Choroid plexus epithelial cell (primary cell): ENCODE measurements at places on chromosomes 1 and 21.
A peak's percentile ranks its signal among the peaks of the same experiment; 100 is the strongest.

DNA sequence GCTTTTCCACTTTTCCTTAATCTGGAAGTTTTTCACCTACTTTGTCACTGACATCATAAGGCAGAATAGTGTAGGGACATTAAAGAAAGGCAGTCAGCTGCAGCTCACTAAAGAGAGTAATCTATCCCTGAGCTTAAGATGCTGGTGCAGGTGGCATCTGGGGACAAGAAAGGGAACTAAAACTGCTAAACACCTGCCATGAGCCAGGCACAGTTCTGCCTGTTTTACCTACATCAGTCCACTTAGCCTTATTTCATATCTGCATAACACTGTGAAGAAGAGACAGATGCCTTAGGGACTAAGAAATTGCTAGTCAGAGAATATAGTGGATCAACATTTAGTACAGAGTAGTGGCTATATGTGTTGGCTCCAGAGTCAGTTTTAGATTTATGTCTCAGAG lies 88.1 kb downstream of the GPATCH2 start:
- no peak for DNase-seq

DNA sequence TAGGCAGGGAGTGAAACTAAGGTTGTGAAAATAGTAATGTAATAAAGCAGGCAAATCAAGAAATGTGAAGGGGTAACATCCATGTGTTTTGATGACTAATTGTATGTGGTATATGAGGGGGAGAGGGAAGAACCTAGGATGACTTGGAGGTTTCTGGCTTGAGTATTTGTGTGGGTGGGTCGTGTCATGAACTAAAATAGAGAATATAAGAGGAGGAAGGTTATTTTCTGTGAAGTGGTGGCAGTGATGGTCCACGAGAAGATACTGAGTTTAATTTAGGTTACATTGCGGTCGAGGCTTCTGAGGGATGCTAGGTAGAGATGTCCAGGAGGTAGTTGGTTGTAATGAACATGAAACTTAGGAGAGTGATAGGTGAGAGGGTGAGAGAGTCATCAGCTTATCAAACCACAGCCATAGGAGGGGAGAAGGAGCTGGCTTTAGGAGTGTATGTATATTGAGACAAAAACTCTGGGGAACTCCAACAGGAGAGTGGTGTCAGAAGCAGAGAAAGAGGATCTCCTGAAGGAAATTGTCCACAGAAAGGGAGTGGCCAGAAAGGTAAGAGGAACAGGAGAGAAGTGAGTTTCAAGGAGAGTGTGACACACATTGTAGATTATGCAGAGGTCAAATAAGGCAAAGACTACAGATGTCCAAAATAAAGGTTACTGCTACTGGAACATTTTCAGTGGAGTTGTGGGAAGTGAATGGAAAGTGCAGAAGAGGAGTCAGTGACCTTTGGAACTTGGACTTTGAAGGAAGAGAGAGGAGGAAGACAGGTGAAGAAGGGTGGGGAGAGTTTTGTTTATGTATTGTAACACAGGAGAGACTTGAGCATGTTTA lies 89.0 kb upstream of the MACF1 start:
- peak; percentile 73 for DNase-seq

- DNase-seq: no peak
Observed at GRCh38 chr1:100359139-100359538, 6.8 kb downstream of the CDC14A start.

GRCh38 chr1:181080556-181080955 lies 7.9 kb upstream of the IER5 start:
- DNase-seq: no peak

DNA sequence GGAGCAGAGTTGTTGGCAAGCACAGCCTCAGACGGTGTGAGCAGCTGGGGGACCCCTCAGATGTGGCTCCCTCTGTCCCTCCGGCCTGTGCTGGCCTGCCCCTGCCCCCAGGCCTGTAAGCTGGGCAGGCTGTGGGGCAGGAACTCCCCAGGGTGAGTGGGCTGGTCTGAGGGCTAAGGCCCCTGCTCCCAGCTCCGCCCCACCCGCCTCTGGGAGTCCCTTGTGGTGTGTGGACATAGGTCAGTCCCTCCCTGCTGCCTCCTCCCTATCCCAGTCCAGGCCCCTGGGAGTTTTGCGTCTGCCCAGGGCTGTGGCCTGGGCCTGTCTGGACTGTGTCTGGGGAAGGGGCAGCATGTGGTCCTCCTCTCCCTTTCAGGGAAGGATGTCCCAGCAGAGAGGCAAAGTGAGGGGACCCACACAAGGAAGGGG lies 3.6 kb upstream of the VWA1 start:
- peak; percentile 29 for DNase-seq

DNA sequence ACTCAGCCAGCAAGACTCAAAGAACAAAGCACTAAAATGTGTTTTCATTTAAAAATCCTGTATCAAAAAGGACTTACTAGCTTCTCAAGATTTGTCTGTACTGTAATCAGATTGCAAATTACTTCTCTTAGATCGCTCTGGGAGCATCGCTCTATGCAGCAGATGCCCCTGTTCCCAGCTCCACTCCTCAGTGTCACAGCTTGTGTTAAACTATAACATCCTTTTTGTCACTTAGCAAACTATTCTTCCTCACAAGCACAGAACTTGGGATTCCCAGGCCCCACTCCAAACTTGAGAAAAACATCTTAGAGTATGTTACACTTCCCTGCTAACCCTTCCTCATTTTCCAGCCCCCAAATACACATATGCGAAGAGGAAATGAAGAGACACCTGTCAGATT lies 85.1 kb upstream of the CHRM3 start:
- no peak for DNase-seq

DNA sequence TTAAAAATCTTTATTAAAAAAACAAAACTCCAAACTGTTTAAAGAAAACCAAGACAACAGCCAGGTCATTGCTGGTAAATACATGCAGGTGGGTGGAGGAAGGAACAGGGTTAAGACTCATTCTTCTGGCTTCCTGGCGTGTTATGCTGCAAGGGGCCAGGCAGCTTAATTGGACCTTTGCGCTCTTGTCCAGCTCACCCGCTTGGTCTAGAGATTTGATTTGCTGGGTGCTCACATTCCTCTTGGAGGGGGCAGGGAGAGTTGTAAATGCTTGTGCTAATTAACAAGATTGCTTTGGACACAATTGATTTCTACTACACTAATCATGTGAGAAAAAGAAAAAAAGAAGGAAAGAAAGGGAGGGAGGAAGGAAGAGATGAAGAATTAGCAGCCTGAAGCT lies 10.5 kb downstream of the CEP104 start:
- DNase-seq: no peak

GRCh38 chr1:86708920-86709319 lies 4.5 kb downstream of the SH3GLB1 start:
- DNase-seq: peak; percentile 47

DNA sequence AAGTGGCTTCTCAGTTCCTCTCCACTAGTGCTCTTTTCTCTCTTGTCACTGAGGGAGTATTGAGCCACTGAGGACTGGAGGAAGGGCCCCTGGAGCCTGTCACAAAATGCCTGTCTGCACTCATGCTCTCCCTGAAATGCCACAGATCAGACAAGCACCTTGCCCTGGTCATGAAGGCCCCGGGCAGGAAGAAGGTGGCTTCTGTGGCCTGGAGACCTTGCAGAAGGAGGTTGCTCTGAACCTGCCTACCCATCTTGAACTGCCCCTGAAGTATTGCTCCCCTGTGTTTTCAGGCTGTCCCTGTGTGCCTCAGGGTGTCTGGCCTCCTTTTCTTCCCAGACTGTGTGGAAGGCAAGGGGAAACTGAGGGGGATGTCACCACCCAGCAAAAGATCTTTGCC lies 3.1 kb downstream of the PKP1 start:
- no peak for DNase-seq

- no peak for DNase-seq
Observed at GRCh38 chr21:23245255-23245654, 2247.0 kb downstream of the NCAM2 start.

GRCh38 chr1:197961933-197962332 lies 44.8 kb downstream of the LHX9 start:
- DNase-seq: no peak

GRCh38 chr1:24995140-24995539 lies 65.1 kb upstream of the RUNX3 start:
- DNase-seq: no peak

DNA sequence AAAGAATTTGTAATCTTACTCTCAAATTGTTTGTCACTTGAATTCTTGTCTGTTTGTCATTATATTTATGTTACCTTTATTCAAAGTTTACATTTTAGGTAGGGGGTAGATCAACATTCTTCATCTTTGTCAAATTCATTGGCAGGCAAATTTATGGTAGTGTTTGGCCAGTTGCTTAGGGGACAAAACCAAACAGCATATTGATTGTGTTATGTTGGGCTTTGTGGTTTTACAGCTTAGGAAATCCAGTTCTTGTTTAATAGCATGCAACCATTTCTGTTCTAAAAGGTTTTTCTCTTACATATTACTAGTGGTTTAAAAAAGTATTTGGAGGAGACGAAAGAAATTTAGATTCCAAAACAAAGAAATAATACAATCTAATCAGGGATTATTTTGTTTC lies 91.4 kb downstream of the HMCN1 start:
- DNase-seq: peak; percentile 25

GRCh38 chr1:94884106-94884505 lies 42.8 kb downstream of the CNN3 start:
- peak; percentile 73 for DNase-seq

- DNase-seq: peak; percentile 64
Observed at GRCh38 chr1:229224308-229224707, 46.6 kb upstream of the RAB4A start.

DNA sequence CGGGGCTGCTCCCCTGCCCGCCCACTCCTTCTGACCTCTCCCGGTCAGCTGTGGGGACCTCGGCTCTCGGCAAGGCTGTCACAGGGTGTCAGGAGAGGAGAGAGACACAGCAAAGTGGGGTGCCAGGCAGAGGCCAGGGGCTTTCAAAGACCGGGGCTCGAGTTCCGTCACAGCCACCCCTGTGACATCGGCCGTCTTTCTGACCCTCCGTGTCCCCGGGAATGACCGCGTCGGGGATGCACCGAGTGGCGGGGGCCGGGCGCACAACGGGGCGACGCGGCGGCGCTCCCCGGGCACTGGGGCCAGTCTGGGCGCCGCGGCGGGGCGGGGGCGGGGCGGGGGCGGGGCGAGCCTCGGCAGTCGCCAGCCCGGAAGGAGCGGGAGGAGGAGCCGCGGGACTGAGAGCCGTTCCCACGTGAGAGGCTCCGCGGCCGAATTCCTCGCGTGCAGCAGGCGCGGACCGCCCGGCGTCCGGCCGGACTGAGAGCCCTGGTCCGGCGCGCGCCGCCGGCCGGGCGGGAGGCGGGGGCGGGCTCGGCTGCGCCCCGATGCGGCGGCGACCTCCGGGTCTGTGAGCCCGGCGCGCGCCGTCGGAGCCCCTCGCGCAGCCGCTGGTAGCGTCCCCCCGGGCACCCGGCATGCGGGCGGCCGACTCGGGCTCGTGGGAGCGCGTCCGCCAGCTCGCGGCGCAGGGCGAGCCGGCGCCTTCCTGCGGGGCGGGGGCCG lies 229.7 kb upstream of the TMEM51 start:
- DNase-seq: peak; percentile 78

GRCh38 chr1:115228191-115228590 lies 109.9 kb downstream of the NGF start:
- no peak for DNase-seq

- DNase-seq: no peak
Observed at GRCh38 chr1:205435578-205436573, 14.0 kb upstream of the LEMD1 start.

GRCh38 chr1:20119347-20119746 lies at the start of gene PLA2G2D:
Gene PLA2G2D (minus strand): TSS chr1:20119536. CDS start chr1:20119498, 38 bp downstream.
- DNase-seq: no peak

GRCh38 chr1:35386959-35387358 lies 118.5 kb downstream of the ZMYM4 start:
- DNase-seq: no peak

DNA sequence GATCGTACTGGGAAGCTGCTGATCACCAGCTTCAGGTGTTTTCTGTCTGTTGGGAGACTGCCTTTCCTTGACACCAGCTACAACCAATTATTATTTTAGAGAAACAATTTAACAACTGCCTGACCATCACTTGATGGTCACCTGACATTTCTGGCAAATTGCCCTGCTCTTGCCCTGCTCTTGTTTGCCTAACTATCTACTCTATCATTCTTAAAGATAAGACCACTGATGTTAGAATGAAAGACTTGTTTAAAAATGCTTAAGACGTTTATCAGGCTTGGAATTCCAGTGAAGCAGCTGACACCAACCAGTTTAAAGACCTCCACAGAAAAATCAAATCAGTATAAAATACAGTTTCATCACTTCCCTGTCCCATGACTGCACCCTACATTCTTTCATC lies 423.3 kb upstream of the CAMK1G start:
- DNase-seq: no peak

GRCh38 chr1:6998267-6998666 lies 213.0 kb downstream of the CAMTA1 start:
- no peak for DNase-seq

GRCh38 chr1:178232949-178233348 lies 139.0 kb downstream of the RASAL2 start:
- DNase-seq: peak; percentile 70

- DNase-seq: peak; percentile 32
Observed at GRCh38 chr1:41241354-41241748, 755 bp downstream of the SCMH1 start.

DNA sequence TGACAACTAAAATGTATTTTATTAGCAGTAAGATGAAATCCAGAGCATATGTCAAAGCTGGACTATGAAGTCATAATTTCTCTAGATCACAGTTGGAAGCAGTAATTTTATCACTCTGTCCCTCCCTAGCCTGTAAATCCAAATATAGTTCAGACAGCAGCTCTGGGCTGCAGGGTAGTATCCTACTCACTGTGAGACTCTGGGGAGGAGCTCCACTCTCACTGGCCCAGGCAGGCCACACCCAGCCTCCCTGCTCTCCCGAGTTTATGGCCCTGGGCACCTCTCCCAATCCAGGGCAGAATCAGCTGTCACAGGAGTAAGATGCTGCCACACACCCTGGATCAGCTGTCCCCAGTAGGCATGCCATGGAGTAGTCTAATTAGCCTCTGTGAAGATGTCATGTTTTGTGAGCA lies 131.1 kb downstream of the HLCS start:
- DNase-seq: no peak

- no peak for DNase-seq
Observed at GRCh38 chr1:29972421-29973053, 736.2 kb downstream of the PTPRU start.

DNA sequence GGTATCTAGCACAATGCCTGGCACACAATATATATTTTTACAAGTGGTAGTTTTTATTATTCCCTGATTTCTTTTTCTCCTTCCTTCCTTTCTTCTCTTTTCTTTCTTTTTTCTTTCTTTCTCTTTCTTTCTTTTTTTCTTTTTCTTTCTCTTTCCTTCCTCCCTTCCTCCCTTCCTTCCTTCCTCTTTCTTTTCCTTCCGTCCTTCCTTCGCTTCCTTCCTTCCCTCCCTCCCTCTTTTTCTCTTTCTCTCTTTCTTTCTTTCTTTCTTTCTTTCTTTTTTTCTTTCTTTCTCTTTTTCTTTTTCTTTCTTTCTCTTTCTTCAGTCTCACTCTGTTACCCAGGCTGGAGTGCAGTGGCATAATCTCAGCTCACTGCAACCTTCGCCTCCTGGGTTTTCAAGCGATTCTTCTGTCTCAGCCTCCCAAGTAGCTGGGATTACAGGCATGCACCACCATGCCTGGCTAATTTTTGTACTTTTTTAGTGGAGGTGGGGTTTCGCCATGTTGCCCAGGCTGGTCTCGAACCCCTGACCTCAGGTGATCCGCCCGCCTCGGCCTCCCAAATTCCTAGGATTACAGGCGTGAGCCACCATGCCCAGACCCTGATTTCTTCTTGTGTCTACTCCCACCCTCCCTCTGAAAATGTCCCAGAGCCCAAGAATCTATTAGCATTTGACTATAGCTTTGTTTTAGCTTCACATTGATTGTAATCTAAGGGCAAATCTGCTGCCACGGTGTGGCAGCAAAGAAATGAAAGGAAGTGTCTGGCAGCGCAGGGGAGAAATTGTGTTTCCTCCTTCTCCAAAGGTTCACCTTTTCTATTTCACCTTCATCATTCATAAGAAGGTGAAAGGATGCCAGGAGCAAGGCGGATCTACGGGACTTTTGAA lies 19.9 kb upstream of the ABCB10 start:
- no peak for DNase-seq
